ENCODE measurements at places on chromosomes 3 and 15.
A peak's percentile ranks its signal among the peaks of the same experiment; 100 is the strongest.

- DNase-seq, result no peak
Measured at GRCh38 chr3:194604837-194605236, 28.4 kb downstream of the TMEM44 start.

DNA sequence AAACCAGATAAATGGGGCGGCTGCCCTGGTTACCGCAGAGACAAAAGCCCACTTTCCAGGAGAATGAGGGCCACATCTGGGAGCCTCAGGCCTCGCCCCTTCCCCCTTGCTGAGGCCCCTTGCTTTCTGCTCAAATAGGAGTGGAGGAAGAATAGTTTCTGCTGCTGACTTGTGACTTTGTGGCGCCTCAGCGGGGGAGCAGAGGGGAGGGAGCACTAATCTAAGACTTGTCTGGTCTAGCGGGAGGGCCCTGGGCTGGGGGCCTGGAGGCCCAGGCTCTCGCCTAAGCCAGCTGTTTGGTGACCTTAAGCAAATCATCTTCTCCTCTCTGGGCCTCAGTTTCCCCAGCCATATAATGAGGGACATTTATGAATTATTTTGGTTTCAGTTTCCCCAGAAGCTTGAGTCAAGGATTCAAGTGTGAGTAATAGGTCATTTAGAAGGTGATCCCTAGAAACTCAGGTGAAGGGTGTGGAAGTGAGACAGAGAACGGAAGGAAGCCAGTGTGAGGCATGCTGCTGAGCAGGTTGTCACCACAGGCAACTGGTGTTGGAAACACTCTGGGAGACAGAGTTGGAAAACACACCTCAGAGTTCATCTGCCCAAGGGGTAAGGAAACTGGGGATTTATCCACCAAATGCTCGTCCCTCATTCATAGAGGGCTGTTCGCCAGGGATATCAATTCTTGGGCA, 25.9 kb upstream of the SMAD3 start:
- no peak for DNase-seq

DNA sequence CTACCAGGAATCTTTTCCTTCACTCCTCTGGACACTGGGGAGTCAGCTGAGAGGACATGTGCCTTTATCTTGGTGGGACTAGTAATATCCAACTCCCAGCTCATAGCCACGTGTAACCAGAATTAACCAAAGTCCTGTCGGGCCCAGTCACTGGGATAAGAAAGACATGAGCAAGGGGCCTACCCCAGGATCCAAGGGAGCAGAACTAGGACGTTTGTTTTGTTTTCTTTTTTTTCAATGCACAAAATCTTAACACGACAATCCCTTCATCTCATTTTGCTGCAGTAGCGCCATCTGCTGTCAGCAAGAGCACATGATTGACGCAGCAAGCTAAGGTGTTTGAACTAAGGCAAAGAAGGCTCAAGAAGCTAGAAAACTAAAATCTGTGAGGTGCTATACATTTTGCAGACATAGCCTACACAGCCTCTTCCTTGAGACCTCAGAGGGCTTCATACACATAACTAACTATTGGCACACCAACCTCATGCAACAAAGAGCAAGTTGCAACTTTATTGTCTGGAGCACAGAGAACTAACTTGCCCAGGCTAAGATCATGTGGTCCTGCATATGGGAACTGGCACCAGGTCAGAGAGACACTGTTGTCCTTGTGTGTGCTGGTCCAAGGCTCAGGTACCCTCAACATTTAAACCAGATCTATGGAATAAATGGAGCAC, 43.6 kb downstream of the RLBP1 start:
- peak; percentile 86 for DNase-seq

DNA sequence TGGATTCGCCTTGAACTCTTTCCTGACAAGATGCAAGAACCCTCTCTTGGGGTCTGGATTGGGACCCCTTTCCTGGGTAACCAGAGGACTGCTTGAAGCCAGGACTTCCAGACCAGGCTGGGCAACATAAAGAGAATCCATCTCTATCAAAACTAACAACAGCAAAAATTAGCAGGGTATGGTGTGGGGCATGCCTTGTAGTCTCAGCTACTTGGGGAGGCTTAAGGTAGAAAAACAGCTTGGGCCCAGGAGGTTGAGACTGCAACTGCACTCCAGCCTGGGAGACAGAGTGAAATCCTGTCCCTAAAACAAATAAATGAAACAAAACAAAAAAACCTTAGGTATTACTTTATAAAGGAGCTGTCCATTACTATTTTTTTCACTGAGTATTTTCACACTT, 93.1 kb upstream of the PLXND1 start:
- DNase-seq, result no peak

DNA sequence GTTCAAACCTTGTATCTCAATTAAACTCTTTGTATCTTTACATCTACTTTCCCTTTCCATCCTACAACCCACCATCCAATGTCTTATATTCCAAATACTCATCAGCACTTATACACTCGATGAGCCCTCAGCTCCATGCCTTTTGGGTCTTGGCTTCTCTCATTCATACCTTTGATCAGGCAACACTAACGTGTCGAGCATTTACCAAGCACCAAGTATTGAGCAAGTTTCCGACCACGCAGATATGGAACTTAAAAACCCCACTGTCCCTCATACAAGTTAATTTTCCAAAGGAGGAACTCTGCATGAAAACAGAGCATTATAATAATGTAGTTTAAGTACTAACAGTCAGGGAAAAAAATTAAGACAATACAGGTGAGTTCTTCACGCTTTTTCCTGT, 102.8 kb downstream of the IL1RAP start:
- no peak for DNase-seq

GRCh38 chr15:29534378-29534777, 264.8 kb upstream of the NSMCE3 start:
- DNase-seq, result no peak

DNA sequence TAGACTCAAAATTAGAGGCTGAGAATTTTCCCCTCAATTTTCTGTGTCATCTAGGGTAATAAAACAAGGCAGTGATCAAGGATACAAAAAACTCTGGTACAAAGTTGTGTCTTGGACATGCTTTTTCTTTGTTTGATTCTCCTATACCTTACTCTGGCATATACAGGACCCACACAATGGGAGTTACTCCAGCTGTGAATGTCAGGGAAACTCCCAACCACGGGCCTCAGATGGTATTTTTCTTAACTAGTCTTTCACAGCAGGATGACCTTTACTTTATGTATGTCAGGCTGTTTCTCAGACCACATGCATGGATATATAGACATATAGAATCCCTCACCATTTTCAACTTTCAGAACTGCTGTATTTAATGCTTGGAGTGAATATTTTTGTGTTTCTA, 41.3 kb downstream of the FEZF2 start:
- no peak for DNase-seq

DNA sequence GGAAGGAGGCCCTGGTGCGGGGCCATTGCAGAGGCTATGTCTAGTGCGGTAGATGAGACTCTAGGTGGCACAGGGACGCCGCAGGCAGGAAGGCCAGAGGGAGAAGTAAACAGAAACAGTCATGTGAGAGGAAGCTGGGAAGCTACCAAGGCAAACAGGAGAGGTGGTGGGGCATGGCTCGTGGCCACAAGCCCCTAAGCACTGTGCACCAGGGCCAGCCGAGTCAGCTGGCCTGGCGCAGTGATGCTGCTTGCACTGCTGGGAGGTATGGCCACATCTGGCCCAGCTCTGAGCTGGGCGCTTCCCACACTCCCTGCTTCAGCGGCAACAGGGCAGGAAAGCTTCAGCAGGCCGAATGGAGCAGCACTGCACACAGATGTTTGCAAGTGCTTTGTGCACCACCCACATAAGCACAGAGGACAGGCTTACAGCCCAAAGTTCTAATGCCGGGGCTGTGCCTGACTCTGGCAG, 76.6 kb downstream of the SRGAP3 start:
- no peak for DNase-seq

DNA sequence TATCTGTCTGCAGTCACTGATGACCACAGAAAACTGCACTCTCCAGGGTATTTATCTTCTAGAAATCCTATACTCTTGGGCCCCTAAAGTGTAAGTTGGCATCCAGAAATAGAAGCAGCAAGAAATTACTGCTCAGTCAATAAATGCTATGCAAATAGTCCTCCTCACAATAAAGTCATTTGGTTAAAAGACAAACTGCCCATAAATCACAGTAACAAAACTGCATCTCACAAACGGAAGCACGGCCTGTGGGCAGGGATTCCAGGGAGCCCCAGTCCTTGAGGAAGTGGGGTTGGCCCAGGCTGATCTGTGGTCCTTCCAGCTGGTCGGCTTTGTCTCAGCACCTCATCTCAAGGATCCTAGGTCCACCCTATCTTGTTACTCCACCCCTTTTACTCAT, 29.7 kb upstream of the SPATA12 start:
- no peak for DNase-seq

DNA sequence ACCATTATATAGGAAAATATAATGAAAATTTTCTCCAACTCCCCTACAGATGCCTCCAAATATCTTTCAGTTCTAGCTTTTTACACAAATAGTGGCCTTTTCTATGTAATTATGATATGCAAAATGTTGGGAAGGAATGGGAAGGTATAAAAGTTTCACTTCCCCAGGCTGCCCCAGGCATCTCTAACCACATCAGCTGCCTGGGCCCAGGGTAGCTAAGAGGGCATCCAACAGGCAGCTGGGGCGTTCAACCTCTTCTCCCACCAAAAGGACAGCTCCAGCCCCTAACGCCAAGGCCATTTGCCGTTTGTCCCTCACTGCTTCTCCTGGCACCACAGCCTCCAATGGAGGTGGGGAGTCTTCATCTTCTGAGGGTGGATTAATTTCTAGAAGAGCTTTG, 188.1 kb upstream of the TSC22D2 start:
- no peak for DNase-seq

GRCh38 chr3:13550791-13551360, 2.0 kb downstream of the FBLN2 start:
- DNase-seq, result no peak
